ENCODE measurements at places on chromosomes 2 and 18. TPM values are rescaled to one million over a fixed set of nuclear protein-coding genes. Genes with fewer than 3 reads are reported as not detected.
A peak's percentile ranks its signal among the peaks of the same experiment; 100 is the strongest.

Gene ALPI
- not detected for total RNA-seq

Gene SMYD1
- total RNA-seq: 0.04 TPM

Gene POU3F3
- total RNA-seq: not detected

Gene TMEM247
- not detected for total RNA-seq

Gene UGT1A6
- total RNA-seq: not detected

Gene UCN
- 1.5 TPM for total RNA-seq

Gene EML6
- total RNA-seq: 0.64 TPM

Gene AP1S3
- total RNA-seq: 11.0 TPM

DNA sequence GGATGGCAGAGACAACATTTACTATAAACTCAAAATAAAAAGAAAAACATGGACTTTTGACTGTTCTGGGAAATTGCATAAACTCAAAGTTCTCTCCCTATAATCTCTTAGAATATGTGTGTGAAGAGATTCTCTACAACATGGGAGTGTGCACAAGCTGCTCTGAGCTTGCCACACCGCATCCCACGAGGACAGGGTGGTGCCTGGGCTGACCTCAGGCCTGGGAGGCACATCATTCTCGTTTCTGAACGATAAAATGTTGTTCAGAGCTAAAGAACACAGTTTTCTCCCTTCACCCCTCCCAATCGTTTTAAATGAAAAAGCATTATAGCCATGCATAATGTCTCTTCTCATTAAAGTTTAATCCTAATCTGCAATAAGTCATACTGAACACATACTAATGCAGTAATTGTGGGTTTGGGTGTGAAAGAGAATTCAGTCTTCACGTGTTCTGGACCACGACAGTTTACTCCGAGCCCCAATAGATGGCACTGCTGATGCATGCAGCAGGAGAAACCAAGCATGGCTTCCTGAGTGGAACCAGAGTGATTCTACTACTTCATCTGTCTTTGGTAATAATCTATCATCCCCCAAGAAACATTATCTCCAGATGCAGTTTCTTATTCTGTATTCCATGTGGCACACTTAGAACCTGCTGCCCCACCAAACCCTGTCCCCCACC is 46.9 kb upstream of the LAMA1 start:
- no peaks in the 10 kb centered on the region for H3K27me3 ChIP-seq
- H3K4me1 ChIP-seq: no peaks in the 10 kb centered on the region
- no peak for DNase-seq
- H3K27ac ChIP-seq: no peak overlapping the region
- H3K4me3 ChIP-seq: no peak overlapping the region

GRCh38 chr2:58701688-58702301 is 460.7 kb upstream of the FANCL start:
- H3K4me3 ChIP-seq: no peak overlapping the region
- no peaks in the 10 kb centered on the region for H3K27me3 ChIP-seq
- H3K36me3 ChIP-seq: no peaks in the 10 kb centered on the region
- H3K4me1 ChIP-seq: no peaks in the 10 kb centered on the region
- no peak for DNase-seq

DNA sequence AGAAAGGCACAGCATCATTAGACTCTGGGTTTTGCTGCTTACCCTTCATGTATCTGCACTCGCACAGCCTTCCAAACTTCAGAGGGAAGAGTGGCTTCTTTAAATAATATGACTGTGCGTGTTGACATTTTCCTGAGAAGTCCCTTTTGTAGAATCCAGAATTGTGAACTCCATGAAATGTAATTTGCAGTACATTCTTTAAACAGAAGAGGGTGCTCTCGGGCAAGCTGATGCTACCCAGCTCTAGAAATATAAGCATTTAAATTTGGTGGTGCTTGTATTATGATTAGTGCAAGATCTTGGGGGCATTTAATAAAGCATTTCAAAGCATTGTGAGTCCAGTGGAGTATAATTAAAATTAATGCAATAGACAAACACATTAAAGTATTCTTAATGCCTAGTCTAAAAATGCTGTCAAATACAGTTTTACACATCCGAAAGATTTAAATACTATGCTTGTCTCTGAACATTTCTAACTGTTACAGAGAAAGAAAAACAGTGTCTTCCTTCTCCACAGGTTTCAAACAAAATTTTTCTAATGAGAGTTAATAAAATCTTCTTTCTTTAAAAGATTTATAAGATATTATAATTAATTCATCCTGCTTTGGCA is 17.3 kb upstream of the GTF2A1L start:
- H3K4me3 ChIP-seq: no peak overlapping the region
- no peak overlapping the region for H3K27ac ChIP-seq
- H3K27me3 ChIP-seq: no peaks in the 10 kb centered on the region
- DNase-seq: no peak
- no peaks in the 10 kb centered on the region for H3K4me1 ChIP-seq
- no peaks in the 10 kb centered on the region for H3K36me3 ChIP-seq

GRCh38 chr18:58699551-58699950 is 28.3 kb downstream of the MALT1 start:
- DNase-seq: no peak
- H3K36me3 ChIP-seq: peaks cover 37% of the 10 kb centered on the region
- H3K4me1 ChIP-seq: no peaks in the 10 kb centered on the region
- no peaks in the 10 kb centered on the region for H3K27me3 ChIP-seq

DNA sequence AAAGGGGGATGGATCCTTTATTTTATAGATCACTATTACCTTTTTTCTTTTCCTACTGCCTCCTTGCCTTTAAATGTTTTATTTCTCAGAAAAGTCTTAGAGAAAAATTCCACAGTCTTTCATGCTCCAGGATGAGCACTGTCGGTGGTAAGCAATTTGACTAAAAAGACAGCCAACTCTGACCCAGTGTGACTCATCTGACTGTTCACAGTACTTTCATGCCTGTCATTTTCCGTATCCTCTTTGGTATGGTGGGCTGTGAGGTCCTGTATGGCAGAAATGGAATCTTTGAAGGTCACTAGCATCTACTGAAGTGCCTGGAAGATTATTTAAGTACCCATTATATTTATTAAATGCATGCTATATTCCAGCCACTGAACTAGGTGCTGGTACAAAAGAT is 2.1 kb upstream of the RFTN2 start:
- no peaks in the 10 kb centered on the region for H3K27me3 ChIP-seq
- DNase-seq: no peak
- H3K4me3 ChIP-seq: no peak overlapping the region
- no peak overlapping the region for H3K27ac ChIP-seq

- no peaks in the 10 kb centered on the region for H3K36me3 ChIP-seq
- no peaks in the 10 kb centered on the region for H3K27me3 ChIP-seq
- H3K27ac ChIP-seq: no peak overlapping the region
- H3K4me1 ChIP-seq: no peaks in the 10 kb centered on the region
- H3K4me3 ChIP-seq: no peak overlapping the region
These were observed 33.6 kb upstream of the CELF4 start for GRCh38 chr18:37598966-37599896.

DNA sequence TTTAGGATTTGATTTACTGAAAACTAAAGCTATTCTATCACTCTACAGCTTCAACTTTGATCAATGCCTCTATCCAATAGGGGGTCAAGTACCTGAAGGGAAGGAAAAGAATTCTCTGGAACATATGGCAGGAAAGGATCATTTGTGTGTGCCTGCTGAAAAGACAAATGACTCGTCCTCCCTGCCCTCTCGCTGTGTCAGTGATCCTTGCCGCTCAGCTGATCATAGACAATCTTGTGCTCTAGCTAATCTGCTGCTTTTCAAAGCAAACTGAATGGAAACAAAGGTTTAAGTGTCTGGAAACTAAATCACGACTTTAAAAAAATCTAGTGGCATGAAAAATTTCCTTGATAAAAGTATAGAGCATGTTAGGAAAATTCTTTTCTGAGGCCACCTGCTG is 75.6 kb upstream of the CPO start:
- no peaks in the 10 kb centered on the region for H3K36me3 ChIP-seq
- H3K27me3 ChIP-seq: no peaks in the 10 kb centered on the region
- H3K4me3 ChIP-seq: no peak overlapping the region
- H3K4me1 ChIP-seq: peaks cover 6% of the 10 kb centered on the region

DNA sequence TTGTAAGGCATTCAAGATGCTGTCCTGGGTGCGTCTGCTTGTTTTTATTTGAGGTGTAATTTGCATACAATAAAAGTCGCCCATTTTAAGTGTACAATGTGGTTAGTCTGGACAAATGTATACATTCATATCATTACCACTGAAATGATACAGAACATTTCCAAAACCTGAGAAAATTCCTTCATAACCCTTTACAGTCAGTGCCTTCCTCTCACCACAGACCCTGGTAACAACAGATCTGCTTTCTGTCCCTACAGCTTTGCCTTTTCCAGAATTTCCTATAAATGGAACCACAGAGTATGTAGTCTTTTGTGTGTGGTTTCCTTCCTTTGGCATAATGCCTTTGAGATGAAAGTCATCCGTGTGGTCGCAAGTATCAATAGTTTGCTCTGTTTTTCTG is 45.8 kb upstream of the NFU1 start:
- H3K4me1 ChIP-seq: no peaks in the 10 kb centered on the region
- H3K4me3 ChIP-seq: no peak overlapping the region
- H3K27ac ChIP-seq: no peak overlapping the region

DNA sequence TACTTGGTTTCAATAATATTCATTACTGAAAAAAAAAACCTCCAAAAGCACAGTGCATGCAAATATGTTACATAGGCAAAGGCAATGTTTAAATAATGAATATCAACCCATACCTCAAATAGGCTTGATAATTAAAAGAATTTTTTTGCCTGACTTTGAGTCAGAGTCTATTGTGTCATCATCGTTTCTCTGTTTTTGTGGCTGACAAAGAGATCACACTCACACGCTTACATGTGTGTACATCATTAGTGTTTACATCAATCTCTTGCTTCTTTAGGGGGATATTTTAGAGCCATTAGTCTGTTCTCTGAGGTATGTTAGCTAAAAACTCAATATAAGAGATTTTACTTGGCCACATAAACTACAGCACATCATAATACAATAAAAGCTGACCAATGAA is 150.3 kb upstream of the MMADHC start:
- no peak for DNase-seq
- H3K36me3 ChIP-seq: peaks cover 4% of the 10 kb centered on the region
- H3K4me3 ChIP-seq: no peak overlapping the region
- H3K4me1 ChIP-seq: no peaks in the 10 kb centered on the region
- no peaks in the 10 kb centered on the region for H3K27me3 ChIP-seq

DNA sequence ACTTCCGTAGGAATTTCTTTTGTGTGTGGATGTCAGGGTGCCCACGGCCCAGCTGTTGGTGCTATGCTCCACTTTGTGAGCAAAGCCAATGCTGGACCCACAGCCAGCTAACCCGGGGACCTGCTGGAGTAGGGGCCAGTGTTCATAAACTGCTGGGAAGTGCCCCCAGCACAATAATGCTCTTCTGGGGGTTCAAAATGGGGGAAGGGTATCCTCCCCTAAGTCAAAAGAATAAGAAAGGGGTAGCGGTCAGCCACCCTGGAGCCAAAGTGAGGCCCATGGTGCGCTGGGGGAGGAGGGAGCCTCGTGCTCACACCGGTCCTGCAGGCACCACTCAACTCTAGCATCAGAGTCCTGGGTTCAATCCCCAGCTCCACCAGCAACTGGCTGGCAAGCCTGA is 115.8 kb upstream of the NPAS2 start:
- H3K4me1 ChIP-seq: no peaks in the 10 kb centered on the region
- H3K27me3 ChIP-seq: no peaks in the 10 kb centered on the region
- H3K36me3 ChIP-seq: 0 out of 2 replicates have a peak, but pooled peaks cover 2% of the 10 kb centered on the region
- no peak overlapping the region for H3K27ac ChIP-seq
- H3K4me3 ChIP-seq: no peak overlapping the region
- DNase-seq: no peak

- no peaks in the 10 kb centered on the region for H3K27me3 ChIP-seq
- peaks cover 13% of the 10 kb centered on the region for H3K4me1 ChIP-seq
- H3K4me3 ChIP-seq: peak within 1 kb of the TSS; percentile 62
- peak; percentile 93 for DNase-seq
- no peaks in the 10 kb centered on the region for H3K36me3 ChIP-seq
These were observed at the start of gene LPIN1 for GRCh38 chr2:11746376-11746806. Gene LPIN1, plus strand, starts transcription at chr2:11746632. Its CDS starts 18,910 bp downstream, at chr2:11765542.

GRCh38 chr18:12098374-12098773 is 4.7 kb downstream of the ANKRD62 start:
- no peaks in the 10 kb centered on the region for H3K4me1 ChIP-seq
- H3K36me3 ChIP-seq: peaks cover 3% of the 10 kb centered on the region
- H3K27ac ChIP-seq: no peak overlapping the region
- DNase-seq: no peak
- no peaks in the 10 kb centered on the region for H3K27me3 ChIP-seq

DNA sequence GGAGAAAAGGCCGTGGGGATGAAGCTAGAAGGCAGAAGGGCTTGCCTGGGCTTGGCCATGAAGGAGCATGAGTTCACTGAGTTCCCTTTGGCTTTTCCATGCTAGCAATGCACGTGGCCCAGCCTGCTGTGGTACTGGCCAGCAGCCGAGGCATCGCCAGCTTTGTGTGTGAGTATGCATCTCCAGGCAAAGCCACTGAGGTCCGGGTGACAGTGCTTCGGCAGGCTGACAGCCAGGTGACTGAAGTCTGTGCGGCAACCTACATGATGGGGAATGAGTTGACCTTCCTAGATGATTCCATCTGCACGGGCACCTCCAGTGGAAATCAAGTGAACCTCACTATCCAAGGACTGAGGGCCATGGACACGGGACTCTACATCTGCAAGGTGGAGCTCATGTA is 2.9 kb downstream of the CTLA4 start:
- no peaks in the 10 kb centered on the region for H3K36me3 ChIP-seq
- no peak overlapping the region for H3K27ac ChIP-seq
- no peaks in the 10 kb centered on the region for H3K27me3 ChIP-seq
- no peak overlapping the region for H3K4me3 ChIP-seq

- DNase-seq: no peak
- H3K4me1 ChIP-seq: no peaks in the 10 kb centered on the region
- no peak overlapping the region for H3K4me3 ChIP-seq
- no peak overlapping the region for H3K27ac ChIP-seq
These were observed 48.2 kb downstream of the MAPRE2 start for GRCh38 chr18:35089382-35089781.

- no peaks in the 10 kb centered on the region for H3K36me3 ChIP-seq
- no peaks in the 10 kb centered on the region for H3K27me3 ChIP-seq
- H3K27ac ChIP-seq: no peak overlapping the region
- no peak for DNase-seq
These were observed 13.2 kb upstream of the RAPGEF4 start for GRCh38 chr2:172722481-172722880.

GRCh38 chr2:118865106-118865505 is 17.7 kb upstream of the EN1 start:
- no peak overlapping the region for H3K4me3 ChIP-seq
- H3K27ac ChIP-seq: no peak overlapping the region
- peak; percentile 69 for DNase-seq
- H3K36me3 ChIP-seq: no peaks in the 10 kb centered on the region

DNA sequence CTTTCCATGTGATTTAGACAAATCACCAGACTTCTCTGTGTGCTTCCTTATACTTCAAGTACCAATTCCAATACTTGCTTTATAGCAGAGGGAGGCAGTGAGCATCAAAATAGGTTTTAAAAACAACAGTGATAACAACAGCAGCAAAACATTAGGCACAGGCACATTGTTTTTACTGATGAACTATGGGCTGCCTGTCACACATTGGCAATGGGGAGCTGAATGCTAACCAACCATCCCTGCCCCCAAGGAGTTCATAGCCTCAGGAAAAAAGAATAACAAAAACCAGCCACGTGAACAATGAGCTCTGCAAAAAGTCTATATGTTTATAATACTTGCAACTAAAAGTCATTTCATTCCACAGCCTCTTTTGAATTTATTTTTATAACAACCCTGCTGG is 287.9 kb upstream of the TRIB2 start:
- H3K36me3 ChIP-seq: no peaks in the 10 kb centered on the region
- H3K4me1 ChIP-seq: peaks cover 5% of the 10 kb centered on the region
- no peak for DNase-seq
- H3K4me3 ChIP-seq: peak overlapping the region; percentile 46

GRCh38 chr2:119536707-119537106 is 7.5 kb upstream of the CFAP221 start:
- no peaks in the 10 kb centered on the region for H3K27me3 ChIP-seq
- no peak overlapping the region for H3K4me3 ChIP-seq
- DNase-seq: no peak
- H3K27ac ChIP-seq: no peak overlapping the region

All from H9 (cell line).